ENCODE measurements at places on chromosomes 5 and 9. TPM values are rescaled to one million over a fixed set of nuclear protein-coding genes. Genes with fewer than 3 reads are reported as not detected.

The RASEF gene
- 9.6 TPM for total RNA-seq

The SCGB3A2 gene
- total RNA-seq = not detected

The SMIM33 gene
- total RNA-seq = not detected

The PCDHGC4 gene
- not detected for total RNA-seq

Data from A549 treated with RU486 at 1 μM for 4 hours (cell line).